ENCODE measurements at places on chromosomes 3 and 15.
A peak's percentile ranks its signal among the peaks of the same experiment; 100 is the strongest.

GRCh38 chr3:113211330-113212149, at the start of gene BOC:
BOC (plus strand) TSS chr3:113211557; CDS start chr3:113249803, 38,246 bp downstream.
- peak; percentile 36 for DNase-seq

- no peak for DNase-seq
Observed at GRCh38 chr3:48708481-48708889, 8.5 kb downstream of the IP6K2 start.

- peak; percentile 5 for DNase-seq
Observed at GRCh38 chr3:100603469-100603868, 5.9 kb upstream of the ADGRG7 start.

DNA sequence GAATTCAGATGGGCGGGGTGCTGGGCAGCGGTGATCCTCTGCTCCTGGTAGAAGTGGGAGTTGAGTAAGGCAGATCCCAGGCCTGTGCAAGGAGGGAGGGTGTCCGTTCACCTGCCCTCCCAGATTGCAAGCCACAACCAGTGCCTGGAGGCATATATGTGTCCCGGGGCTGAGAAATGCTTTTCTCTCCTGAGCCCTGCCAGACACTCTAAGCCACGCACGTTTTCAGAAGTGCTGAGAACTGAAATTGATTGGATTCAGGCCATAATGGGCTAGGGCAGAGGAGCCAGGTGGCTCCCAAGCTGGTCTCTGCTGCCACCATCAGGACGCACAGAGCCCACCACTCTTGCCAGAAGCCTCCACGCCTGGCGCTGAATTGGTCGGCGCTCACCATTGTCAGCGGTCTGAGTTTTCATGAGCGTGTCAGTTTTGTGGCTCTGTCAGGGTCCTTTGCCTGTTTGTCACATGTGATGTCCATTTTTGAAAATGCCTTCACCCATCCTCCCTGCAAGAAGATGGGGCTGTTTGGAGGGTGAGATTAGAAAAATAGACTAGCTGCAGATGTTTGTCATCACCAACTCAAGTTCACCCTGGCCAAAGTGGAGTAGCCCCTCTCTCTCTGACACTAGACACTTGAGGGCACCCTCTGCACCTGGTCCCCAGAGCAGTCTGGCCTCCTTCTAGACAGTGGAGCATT, 15.4 kb upstream of the BFSP2 start:
- DNase-seq = peak; percentile 84

- no peak for DNase-seq
Observed at GRCh38 chr3:180306691-180307090, 270.0 kb upstream of the PEX5L start.

DNA sequence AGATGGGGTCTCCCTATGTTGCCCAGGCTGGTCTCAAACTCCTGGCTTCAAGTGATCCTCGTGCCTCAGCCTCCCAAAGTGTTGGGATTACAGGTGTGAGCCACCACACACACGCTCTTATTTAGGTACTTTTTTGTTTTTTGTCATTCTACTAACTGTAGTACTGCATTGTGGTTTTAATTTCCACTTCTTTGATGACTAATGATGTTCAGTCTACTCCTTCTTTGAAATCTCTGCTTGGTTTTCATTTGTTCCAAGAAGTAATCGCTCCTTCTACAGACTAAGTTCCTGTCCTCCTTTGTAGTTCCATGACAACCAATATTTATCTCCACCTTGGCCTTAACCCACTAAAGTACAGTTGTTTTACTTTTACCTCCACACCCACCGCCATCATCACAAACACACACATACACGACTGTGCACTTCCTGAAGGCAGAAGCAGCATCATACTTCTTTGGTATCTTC, 529 bp upstream of the DLEC1 start:
- no peak for DNase-seq

DNA sequence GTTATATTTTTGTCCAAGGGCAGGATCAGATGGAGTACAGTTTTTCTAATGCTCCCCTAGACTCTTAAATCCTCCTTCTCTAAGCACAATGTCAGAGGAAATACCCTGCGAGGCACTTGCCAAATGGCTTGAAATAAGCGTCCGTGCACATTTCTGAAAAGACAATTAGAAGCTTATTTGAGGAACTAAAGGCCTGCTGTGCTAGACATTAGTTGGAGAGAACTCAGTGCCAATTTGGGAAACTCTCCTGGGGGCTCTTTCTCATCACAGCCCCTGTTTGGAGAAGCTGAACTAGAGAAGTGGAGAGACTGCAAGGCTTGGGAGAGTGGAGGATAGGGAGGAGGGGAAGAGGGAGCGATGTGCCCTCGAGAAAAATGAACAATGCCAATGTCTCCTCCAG, 247.6 kb upstream of the C2CD4B start:
- DNase-seq = no peak
